Aorta (tissue), 5 donors: ENCODE measurements at places on chromosomes 11 and 22. TPM values are rescaled to one million over a fixed set of nuclear protein-coding genes. Genes with fewer than 3 reads are reported as not detected.

GRCh38 chr22:50506611-50507420, 686 bp downstream of the LMF2 start:
- peak; percentile 72 for DNase-seq

DNA sequence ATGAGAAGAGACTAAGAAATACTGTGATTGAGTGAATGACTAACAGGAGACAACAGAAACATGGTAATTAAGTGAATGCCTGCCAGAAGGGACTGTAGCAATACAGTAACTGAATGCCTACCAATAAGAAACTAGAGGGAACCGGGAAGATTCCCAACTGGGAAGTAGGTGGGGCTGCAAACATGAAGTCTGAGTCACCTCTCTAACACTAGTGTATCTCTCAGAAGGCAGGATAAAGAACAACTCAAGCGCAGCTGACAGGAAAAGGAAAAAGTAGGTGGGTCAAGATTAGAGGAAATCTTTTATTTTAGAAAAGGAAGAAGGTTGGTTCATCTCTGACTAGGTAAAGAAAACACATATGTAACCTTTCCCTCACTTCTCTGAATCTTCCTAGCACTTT, 14.0 kb downstream of the C11orf42 start:
- no peak for DNase-seq

OR5B21 gene
- polyA plus RNA-seq = not detected

TMPRSS6 gene
- not detected for polyA plus RNA-seq

- no peak for DNase-seq
Measured at GRCh38 chr22:20141186-20142077, 9.4 kb downstream of the CCDC188 start.

GRCh38 chr11:1077417-1078119, 2.9 kb downstream of the MUC2 start:
- peak; percentile 31 for DNase-seq

GAS2 gene
- 0.18 TPM for polyA plus RNA-seq

GRCh38 chr22:39204216-39204615, 40.6 kb downstream of the PDGFB start:
- DNase-seq = peak; percentile 49

GRCh38 chr11:89489930-89490329, 1.2 kb downstream of the NOX4 start:
- DNase-seq = no peak

ARHGAP8 gene
- polyA plus RNA-seq = not detected

DNA sequence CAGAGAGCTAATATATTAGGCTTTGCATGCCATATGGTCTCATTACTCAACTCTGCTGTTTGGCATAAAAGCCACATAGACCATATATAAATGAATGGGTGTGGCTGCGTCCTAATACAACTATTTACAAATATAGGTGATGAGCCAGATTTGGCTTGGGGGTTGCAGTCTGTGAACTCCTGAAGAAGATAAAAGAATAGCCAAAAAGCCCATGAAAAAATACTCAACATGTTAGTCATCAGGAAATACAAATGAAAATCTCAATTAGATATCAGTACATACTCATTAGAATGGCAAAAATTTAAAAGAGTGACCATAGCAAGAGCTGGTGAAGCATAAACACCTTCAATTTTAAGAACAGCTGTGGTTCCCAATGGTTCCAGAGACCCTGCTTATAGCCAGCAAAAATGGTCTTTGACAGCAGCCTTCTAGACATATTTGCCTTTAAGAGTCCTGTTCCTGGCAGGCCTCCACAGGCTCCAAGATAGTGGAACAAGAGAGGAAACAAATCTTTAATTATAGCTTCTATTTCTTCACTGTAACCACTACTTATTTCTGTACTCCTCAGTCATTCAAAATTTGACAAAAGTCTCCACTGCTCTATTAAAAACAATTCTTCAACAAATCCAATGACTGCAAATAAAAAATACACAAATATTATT, 16.1 kb downstream of the C2CD3 start:
- DNase-seq = no peak

DNA sequence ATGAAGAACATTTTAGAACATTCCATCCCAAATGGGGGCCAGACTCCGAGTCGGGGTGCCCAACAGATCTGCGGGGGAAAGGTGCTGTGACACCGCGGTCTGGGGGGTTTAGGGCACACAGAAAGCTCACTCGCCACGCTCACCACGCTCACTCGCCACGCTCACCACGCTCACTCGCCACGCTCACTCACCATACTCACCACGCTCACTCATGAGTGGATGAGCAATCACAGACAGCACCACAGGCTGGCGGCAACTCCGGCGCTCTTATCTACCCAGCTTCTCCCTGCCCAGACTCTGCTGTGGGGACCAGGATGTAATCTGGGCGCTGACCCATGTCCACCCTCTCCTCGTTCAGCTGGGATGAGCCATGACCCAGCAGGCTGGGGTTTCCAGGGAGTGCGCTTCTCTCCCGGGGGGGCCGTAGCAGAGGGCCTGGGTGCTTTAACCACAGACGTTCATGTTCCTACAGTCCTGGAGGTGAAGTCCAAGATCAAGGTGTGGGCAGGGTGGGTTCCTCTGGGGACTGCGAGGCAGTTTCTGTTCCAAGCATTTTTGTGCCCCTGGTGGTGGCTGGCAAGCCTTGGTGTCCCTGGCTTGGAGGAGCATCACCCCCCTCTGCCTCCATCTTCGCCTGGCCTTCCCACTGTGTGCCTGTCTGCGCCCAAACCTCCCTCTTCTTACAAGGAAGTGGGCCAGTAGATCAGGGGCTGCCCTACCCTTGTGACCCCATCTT, 141.2 kb downstream of the CTTN start:
- DNase-seq = peak; percentile 63

CNTF gene
- polyA plus RNA-seq = 0.26 TPM

MS4A6E gene
- polyA plus RNA-seq = not detected

DNA sequence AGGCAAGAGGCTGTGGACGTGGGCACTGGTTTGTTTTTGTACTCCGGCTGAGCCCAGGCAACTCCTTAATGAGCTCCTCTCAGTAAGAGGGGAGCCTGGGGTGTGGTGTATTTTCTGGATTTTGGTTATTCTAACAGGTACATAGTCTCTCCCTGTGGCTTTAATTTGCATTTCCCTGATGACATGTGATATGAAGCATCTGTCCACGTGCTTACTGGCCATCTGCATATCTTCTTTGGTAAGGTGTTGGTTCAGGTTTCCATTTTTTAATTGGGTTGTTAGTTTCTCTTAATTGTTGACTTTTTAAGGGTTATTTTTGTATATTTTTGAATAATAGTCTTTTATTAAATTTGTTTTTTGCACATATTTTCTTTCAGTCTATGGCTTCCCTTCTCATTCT, 30.8 kb upstream of the SNX19 start:
- DNase-seq = no peak

GRCh38 chr11:95702526-95702925, 87.1 kb downstream of the FAM76B start:
- no peak for DNase-seq

DNA sequence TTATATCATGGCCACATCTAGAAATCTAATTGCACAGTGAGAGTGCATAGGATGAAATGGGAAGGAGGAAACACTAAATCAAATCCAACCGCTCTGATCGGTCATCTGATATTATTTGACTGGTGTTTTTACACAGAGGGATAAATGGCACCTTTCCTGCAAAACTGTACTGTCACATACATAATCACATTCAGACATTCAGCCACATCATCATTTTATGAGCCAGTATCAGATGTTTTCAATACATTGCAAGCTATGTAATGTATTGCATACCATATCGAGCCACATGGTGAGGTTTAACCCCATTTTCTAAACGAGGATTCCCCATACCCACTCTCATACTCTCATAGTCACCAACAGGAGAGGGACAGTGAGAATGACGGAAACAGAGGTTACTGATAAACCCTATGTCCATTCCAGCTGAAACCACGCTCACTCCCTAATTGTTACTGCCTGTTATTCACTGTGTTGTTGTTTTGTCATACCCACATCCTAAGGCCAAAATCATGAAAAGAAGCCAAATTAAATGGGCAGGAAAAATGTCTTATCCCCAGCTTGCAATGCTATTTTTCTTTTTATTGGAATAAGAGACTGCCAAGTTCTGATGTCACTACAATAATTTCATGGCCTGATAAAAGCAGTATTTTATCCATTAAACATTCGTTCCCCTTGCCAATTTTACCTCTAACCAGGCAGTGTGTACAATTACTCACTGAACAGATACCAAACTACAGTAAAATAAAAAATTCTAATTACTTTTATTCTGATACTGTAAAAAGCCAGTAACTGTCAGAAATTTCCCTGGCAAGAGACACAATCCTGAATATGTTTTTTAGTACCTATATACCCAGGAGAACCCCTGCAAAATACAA, 9.0 kb downstream of the CDON start:
- DNase-seq = no peak

DNA sequence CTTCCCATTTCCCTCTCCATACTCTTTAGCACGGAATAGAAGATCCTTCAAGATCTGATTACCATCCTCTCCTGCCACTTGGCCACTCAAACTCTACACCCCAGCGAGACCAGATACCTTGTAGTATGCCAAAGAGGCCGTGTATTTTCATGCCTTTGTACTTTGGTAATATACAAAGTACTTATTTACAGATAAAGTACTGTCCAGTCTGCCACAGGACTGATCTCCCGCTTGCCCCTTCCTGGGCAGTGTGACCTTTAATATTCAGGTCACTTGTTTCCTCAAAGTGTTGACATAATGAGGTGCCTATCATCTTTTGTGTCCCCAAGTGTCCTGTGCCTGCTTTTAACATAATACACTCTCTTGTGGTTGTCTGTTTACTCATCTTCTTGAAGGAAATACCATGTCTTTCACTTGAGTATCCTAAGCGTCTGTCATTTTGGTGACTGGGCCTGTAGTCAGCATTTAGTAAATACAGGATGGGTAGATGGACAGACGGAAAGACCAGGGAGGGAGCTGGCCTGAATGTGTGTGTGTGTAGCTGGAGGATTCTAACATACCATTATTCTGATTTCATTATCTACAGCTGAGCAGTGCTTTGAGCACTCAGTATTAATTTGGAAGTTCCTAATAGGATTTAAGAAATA, 137.4 kb downstream of the NAV2 start:
- no peak for DNase-seq

KLHL35 gene
- 0.75 TPM for polyA plus RNA-seq

- DNase-seq = no peak
Measured at GRCh38 chr11:134287561-134287960, 11.4 kb downstream of the GLB1L3 start.

FGF19 gene
- not detected for polyA plus RNA-seq

GALNT18 gene
- polyA plus RNA-seq = 5.3 TPM

MS4A3 gene
- polyA plus RNA-seq = not detected

DNA sequence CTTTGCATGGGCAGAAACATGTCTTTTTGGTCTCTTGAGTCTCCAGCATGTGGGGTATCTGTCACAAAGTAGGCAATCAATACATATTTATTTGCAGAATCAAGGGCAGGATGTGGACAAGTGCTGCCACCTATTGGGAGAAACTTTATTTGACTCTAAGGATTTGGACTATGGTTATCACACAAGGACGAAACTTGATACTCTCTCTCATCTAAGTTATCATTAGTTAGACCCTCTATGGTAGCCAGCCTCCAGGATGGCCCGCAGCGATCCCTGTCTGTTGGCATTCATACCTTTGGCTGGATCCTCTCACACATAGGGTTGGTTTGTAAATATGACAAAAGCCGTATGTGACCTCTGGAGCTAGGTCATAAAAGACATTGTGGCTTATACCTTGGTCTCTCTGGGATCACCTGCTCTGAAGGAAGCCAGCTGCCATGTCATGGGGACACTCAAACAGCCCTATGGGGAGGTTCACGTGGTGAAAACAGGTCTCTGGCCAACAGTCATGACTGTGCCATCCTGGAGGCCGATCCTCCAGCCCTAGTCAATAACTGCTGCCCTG, 1.1 kb upstream of the FBXO7 start:
- DNase-seq = no peak

DNA sequence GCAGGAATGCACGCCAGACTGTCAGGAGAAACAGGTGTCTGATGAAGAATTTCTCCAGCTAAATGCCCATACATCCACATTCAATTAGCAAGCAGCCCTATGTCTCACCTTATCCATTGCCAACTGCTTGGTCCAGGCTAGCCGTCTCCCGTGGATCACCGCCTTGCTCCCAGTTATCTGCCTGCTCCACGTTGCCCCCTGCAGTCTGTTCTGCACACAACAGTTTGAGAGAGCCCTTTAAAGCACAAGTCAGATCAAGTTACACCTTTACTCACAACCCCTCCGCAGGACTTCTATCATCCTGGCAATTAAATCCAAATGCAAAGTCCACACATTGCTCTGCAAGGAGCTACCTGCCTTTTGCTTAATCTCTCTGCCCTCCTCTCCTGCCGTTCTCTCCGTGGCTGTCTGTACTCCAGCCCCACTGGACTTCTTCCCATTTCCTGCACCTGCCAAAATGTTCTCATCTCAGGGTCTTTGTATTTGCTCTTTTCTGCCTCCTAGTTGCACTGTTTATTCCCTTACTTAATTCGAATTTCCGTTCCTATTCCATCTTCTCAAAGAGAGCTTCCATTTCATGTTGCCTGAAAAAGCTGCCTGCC, 185.3 kb upstream of the LARGE1 start:
- peak; percentile 55 for DNase-seq

HOATZ gene
- polyA plus RNA-seq = not detected

DNA sequence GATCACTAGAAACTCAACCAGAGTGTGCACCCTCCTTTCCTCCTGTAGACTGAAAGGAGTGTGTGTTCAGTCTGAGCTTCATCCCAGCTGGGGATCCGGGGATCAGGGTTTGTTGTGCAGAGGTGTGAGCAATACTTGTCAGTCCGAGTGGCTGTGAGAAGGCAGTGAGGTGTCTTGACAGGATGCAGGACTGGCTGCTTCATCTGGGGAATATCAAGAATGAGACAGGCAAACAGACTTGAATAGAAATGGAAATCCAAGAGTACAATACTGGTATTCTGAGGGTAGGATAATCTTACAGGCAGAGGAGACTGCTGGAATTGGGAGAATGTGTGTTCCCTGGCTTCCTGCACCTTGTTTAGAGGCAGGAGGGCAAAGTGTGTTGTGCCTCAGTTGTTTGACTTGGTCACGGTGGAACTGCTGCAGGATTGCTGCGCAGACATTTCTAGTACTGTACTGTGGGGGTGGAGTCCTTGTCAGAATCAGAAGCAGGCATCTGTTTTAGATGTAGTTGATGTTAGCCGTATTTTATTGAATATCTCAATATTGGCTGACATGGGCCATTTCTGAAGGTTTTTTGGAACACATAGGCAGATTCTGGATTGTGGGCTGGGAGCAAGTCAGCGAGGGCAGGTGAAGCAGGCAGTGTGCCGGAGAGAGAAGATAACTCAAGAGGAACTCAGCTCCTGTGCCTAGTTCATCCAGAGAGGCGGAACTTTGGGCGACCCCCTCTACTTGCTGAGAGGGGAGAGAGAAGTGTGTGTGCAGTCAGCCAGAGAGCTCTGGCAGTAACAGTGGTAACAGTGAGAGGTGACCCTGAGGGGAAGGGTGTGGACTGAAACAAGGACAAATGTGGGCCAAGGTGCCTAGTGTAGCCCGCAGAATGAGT, 27.1 kb upstream of the GRK2 start:
- DNase-seq = no peak

GRCh38 chr22:22598144-22598543, 39.1 kb upstream of the PRAME start:
- DNase-seq = no peak

GRCh38 chr22:17366830-17367229, 2.4 kb upstream of the CECR2 start:
- no peak for DNase-seq

- no peak for DNase-seq
Measured at GRCh38 chr11:748007-748359, 719 bp downstream of the TALDO1 start.

GRCh38 chr11:85682330-85683305, 3.4 kb downstream of the CCDC89 start:
- DNase-seq = peak; percentile 81
